Activated CD4-positive, alpha-beta T cell treated with anti-CD3 and anti-CD28 coated beads, Interleukin-2, amount 50 U/mL, for 48 hours (primary cell): ENCODE measurements at places on chromosomes 5 and 9.

GRCh38 chr5:97923496-97923895, 740.4 kb upstream of the RIOK2 start:
- DNase-seq, result no peak

DNA sequence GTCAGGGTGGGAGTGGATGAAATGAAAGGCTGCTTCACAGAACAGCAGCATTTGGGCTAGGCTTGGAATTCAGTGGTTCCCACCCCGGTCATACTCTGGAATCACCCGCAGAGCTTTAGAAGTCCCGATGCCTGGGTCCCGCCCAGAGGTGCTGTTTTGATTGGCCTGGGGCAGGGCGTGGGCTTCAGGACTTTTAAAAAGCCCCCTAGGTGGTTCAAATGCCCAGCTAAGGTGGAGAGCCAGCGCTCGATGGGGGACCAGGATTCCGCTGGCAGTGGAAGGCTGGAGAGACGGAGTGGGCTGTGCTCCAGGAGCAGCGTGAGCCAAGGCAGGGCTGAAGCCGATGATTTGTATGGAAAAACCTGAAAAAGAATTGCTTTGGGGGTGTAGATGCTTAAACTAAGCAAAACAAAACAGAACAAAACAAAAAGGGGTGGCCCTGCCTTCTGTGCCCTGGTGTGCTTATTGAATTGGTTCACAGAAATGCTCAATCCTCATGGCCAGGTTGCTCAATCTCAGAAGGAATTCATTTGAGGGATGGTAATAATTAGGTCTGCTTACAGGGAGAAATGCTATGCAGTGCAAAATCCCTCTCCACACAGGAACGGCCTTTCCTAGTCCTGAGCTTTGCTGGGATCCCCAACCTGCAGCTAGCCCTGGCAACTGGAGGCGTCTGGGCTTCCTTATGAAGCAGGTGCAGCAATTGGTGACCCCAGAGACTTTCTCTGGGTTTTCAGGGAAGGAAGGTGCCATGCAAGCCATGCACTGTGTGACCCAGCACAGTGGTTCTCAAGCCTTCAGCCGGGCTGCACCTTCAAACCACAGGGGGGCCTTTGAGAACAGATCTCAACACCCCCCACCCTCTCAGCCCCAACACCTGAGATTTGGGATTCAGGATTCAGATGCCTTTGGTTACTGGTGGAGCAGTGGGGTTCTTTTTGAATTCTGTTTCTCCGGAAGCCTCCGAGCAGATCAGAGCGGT, 174.0 kb upstream of the ZNF618 start:
- DNase-seq, result no peak

DNA sequence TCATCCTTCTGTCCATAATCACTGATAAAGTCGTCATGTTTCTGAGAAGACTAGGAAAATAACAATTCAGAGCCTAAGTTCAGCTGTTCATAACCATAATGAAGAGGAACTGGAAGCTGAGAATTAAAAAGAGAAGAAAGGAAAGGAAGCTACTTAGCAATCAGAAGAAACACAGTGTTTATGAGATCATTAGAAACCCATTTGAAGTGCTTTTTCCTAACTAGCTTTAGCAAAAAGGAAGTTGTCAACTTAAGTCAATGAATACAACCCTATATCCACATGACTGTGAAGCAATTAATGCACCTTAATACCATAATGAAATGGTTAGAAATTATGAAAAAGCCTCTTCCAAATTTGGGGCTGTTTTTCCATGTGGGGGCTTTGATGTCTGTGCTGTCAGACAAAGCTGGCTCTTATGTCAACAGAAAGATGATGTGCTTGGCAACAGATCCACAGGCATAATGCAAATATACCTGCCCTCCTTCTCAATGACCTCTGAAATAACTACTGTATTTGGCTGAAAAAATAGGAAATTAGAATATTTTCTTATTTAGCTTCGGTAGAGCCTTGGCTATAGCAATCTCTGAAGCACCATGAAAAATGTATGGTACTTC, 463.5 kb downstream of the RASEF start:
- no peak for DNase-seq

- DNase-seq, result no peak
Observed at GRCh38 chr5:103923616-103924168, 361.1 kb upstream of the NUDT12 start.
